ENCODE measurements at places on chromosomes 3 and 15. TPM values are rescaled to one million over a fixed set of nuclear protein-coding genes. Genes with fewer than 3 reads are reported as not detected.

The ULK4 gene
- 3.9 TPM for total RNA-seq

The SCAMP2 gene
- total RNA-seq: 68.1 TPM

The NR1I2 gene
- not detected for total RNA-seq

The FES gene
- 0.79 TPM for total RNA-seq

The SMCO1 gene
- total RNA-seq: not detected

The CLDN18 gene
- not detected for total RNA-seq

The FETUB gene
- 0.14 TPM for total RNA-seq

The LRRC31 gene
- not detected for total RNA-seq

The SI gene
- total RNA-seq: not detected

The PAQR5 gene
- total RNA-seq: 118 TPM

The SEC62 gene
- total RNA-seq: 188 TPM

The TMOD2 gene
- 2.0 TPM for total RNA-seq

The TFRC gene
- total RNA-seq: 90.1 TPM

The SLC22A14 gene
- not detected for total RNA-seq

The P2RY13 gene
- not detected for total RNA-seq

The FANCD2OS gene
- not detected for total RNA-seq

The SLC35G2 gene
- 30.5 TPM for total RNA-seq

Data from A549 treated with ZK216348 at 1 μM for 4 hours (cell line).